Placental pericyte (primary cell): ENCODE measurements at places on chromosomes 7 and 10. TPM values are rescaled to one million over a fixed set of nuclear protein-coding genes. Genes with fewer than 3 reads are reported as not detected.

Gene OR6V1
- total RNA-seq, result not detected in 2 replicates

Gene TAF5
- total RNA-seq, result 2.6 and 7.7 TPM in 2 replicates

Gene VKORC1L1
- total RNA-seq, result 15.1 and 19.5 TPM in 2 replicates

Gene ANLN
- 4.4 and 236 TPM in 2 replicates for total RNA-seq

Gene AGR2
- total RNA-seq, result under 0.01 TPM in 1 of 2 replicates, not detected in the other

Gene PTPRZ1
- 0.29 TPM in 1 of 2 replicates, not detected in the other for total RNA-seq
